Hematopoietic multipotent progenitor cell treated with erythropoietin and hydrocortisone succinate and interleukin-3 and kit ligand, for 8 days (in vitro differentiated cells): ENCODE measurements at places on chromosomes 7 and 10.

- no peak for DNase-seq
Measured at GRCh38 chr7:35037211-35037525, at the start of gene DPY19L1. Gene DPY19L1 (minus strand): TSS chr7:35037485. CDS start chr7:35037394, 91 bp downstream.

- DNase-seq = no peak
Measured at GRCh38 chr10:103869336-103869735, 14.0 kb upstream of the SH3PXD2A start.

GRCh38 chr10:2475711-2476217, 591.6 kb upstream of the PFKP start:
- no peak for DNase-seq

DNA sequence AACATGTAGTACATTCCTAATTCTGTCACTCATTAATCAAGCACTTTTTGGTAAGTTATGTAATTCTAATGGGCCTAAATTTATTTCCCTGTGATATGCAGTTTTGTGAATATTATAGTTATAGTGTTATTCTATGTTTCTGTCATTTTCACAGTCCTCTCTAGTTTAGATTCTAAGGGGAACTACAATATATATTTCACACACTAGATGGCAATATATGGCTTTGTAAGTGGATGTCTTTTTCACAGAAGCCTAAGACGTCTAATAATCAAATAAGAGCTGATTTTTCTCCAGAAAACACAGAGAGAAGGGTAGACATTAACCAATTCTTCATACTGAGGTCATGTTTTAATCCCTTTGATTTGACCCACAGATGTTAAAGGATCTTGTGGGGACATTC, 18.0 kb downstream of the RNLS start:
- peak; percentile 46 for DNase-seq

GRCh38 chr7:3244241-3244814, 56.7 kb upstream of the SDK1 start:
- no peak for DNase-seq

- DNase-seq = no peak
Measured at GRCh38 chr7:19062216-19062615, 55.2 kb downstream of the TWIST1 start.

- no peak for DNase-seq
Measured at GRCh38 chr10:131882590-131883451, 18.0 kb upstream of the PPP2R2D start.

GRCh38 chr7:151503902-151504714, 15.6 kb downstream of the RHEB start:
- no peak for DNase-seq

GRCh38 chr10:131641231-131641630, 259.6 kb upstream of the PPP2R2D start:
- no peak for DNase-seq

DNA sequence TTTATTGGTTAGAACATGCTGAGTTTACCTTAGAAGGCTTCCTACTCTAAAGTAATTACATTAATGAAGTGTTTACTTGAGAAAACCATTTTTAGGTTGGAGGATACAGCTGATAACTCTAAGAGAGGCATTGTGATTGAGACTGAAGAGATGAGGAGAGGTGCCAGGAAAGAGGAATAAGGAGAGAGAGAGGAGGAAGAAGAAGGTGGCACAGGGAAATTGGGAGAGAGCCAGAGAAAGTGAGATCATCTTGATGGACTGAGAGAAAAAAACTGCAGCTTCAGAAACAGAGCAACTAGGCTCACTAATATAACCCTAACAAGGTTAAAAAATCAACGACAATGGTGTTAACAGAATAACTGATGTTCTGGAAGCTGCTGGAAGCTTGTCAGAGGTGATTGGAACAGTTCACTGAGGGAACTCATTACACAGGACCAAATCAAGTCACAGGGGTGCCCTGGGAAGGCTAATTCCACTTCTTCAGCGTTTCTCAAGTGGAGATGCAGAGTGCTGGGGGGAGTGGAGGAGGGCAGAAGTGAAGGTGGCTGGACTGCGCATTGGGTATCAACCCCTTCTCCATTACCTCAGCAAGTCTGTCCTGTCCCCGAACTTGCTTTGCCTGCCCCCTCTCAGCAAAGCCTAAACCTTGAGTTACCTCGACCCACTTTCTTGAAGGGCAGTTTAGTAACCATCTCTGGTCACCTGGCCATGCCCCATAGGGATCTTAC, 6.9 kb upstream of the SORBS1 start:
- DNase-seq = no peak

DNA sequence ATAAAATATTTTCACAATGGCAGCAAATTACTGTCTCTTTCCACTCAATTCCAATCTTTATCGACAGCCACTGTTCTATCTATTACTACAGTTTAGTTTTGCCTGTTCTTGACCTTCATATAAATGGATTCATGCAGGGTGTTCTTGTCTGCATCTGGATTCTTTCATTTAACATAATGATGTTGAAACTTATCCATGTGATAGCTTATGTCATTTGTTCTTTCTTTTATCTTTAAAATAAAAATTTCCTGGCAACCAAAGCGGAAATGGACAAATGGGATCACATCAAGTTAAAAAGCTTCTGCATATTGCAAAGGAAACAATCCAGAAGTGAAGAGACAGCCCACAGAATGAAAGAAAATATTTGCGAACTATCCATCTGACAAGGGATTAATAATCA, 20.5 kb upstream of the DMTF1 start:
- DNase-seq = no peak

GRCh38 chr7:117123311-117123926, 170.1 kb downstream of the ST7 start:
- no peak for DNase-seq

- no peak for DNase-seq
Measured at GRCh38 chr10:69340695-69341094, 62.4 kb downstream of the HK1 start.

DNA sequence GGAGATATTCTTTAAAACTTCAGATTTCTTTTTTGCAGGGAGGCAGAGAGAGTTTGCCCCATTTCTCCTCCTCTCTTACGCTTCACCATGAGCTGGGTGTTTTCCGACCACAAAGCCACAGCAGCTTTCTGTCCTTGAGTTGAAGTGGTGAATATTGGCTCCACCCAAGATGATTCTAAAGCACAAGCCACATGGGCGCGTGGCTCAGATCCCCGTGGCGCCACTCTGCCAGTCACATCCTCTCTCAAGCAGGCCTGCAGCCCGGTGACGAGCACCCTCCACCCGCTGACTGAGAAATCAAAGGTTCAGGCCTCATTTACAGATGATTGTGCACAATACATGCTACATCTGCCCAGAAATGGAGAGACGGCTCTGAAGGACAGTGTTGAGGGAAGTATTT, 27.6 kb upstream of the RNF32 start:
- peak; percentile 29 for DNase-seq

- no peak for DNase-seq
Measured at GRCh38 chr7:43516581-43517342, 66.1 kb upstream of the STK17A start.

GRCh38 chr7:19488056-19488455, 220.8 kb downstream of the POLR1F start:
- DNase-seq = no peak

DNA sequence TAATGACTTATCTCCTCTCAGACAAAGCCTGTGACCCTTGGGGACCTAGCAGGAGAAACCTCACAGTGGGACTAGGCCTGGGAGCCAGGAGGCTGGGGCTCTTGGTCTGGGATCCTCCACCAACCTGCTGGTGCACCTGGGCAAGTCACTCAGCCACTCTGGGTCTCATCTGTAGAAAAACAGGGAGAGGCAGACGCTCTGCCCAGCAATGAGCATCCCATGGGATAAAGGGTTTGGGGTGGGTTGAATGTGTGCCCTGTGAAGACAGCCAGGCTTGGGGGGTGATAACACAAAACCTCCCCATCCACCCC, 81.6 kb downstream of the ZMIZ1 start:
- DNase-seq = no peak

GRCh38 chr7:141354251-141354650, 197.0 kb upstream of the AGK start:
- no peak for DNase-seq

GRCh38 chr10:67662415-67662814, 33.6 kb downstream of the CTNNA3 start:
- no peak for DNase-seq

DNA sequence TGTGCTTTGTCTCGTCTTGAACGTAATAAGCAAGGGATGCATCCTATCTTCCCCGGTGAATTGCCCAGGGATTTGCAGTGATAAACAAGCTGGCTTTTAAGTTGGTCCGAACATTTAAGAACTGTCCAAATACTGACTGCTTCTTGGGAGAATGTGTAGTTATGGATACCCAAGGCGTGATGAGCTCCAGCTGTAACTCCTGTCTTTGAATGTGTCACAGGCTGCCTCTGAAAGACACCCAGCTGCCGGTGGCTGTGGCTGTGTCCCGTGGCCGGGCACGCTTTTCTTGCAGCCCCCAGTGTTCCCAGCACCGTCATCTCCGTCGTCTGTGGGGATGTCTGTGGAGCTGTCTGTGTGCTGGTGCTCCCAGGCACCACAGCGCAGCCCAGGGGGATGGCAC, 118.1 kb downstream of the GLRX3 start:
- no peak for DNase-seq

GRCh38 chr10:131858583-131859340, 42.0 kb upstream of the PPP2R2D start:
- DNase-seq = no peak

DNA sequence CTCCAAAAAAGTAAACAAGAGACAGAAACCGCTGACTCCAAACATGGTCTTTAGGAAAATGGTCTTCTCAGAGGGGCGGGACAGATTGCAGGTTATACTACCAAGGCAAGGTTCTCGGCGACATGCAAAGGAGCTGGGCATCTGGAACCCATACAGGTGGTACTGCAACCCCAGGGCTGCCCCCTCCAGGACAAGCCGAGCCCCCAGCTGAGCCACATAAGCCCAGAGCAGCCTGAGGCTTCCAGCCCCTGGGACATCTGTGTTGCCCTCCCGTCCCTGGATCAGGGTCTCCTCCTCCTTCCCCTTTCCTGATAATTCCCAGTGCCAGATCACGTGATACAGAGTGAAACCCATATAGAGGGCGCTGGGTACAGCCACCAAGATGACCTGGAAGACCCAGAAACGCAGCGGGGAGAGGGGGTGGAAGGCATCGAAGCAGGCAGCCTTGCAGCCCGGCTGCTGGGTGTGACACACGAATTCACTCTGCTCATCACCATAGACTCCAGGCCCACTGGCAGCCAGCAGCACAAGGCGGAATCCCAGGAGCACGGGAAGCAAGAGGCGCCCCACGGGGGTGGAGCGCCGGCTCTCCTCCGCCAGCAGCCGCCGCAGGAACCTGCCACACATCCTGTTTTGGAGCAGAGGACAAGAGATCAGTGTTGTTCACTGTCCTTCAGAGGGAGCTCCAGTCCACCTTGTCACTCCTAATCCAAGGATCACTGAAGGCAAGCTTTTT, at the start of gene GJC3:
TSS of gene GJC3 (minus strand) at position 627 of the 736 bp plus-strand sequence. CDS start at position 627, 0 bp downstream.
- DNase-seq = peak; percentile 38

- DNase-seq = peak; percentile 69
Measured at GRCh38 chr7:93148144-93148543, at the start of gene SAMD9L. Gene SAMD9L (minus strand): TSS chr7:93148385. CDS start chr7:93135971, 12,414 bp downstream.

- DNase-seq = no peak
Measured at GRCh38 chr7:151316896-151317295, 24.7 kb upstream of the NUB1 start.

GRCh38 chr10:90041585-90041984, 340.2 kb downstream of the KIF20B start:
- DNase-seq = no peak

- no peak for DNase-seq
Measured at GRCh38 chr7:1950066-1950451, 280.0 kb downstream of the ELFN1 start.

- DNase-seq = no peak
Measured at GRCh38 chr10:132249226-132249724, 58.5 kb downstream of the STK32C start.
